ENCODE measurements at places on chromosomes 1 and 21.

DNA sequence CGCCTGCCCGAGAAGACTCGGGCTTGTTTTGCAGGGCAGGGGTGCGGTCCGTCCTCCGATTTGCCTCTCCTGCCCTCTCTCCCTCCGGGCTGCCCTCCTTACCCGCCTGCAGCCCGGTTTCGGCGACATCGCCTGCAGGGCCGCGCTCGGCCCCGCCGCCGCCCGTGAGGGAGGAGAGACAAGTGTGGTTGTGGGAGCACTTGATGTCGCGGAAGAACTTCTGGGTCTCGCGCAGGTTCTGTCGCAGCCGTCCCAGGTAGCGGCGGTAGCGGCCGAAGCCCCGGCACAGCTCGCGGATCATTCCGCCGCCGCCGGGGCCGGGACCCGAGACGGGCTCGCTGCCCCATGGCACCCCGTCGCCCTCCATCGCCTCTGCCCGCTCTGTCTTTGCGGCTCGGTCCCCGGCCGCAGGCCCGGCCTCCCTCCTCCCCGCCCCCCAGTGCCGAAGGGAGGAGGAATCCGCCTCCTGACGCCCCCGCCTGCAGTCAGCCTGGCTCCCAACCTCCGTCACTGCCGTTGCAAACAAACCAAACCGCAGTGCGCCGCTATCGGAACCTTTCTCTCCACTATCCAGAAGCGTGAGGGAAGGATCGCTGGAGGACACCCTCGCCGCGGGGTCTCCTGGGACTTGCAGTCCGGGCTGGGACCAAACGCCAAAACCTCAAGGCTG, at the start of gene DSTYK:
TSS of gene DSTYK (minus strand) at position 534 of the 670 bp plus-strand sequence. CDS start at position 367, 167 bp downstream.
- peak; percentile 82 for DNase-seq

DNA sequence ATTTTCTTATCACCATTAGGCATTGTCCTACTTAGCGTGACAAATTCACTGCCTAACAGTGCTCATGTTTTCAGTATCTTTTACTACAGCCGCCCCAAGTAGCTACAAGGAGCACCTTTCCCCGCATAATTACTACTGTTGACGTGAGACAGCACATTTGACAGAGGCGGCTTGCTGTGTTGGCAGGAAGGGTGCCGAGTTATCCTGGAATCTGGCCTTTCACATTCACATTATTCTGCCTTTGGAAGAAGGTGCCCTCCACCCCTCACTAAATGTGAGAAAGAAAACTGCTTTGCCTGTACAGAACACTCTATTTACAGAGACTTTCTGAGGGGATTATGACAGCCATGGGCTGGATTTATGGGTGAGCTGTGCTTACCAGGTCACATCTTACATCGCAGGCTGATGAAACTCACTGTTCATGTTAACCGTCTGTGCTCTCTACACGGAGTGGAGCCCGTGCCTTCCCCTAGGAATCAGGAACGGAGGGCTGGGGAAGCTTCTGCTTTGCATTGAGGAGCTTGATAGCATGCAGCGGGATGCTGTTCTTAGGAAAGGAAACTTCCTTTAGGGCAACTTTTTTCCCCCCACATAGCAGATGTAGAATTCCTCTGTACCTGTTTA, 148.0 kb upstream of the ZRANB2 start:
- no peak for DNase-seq

DNA sequence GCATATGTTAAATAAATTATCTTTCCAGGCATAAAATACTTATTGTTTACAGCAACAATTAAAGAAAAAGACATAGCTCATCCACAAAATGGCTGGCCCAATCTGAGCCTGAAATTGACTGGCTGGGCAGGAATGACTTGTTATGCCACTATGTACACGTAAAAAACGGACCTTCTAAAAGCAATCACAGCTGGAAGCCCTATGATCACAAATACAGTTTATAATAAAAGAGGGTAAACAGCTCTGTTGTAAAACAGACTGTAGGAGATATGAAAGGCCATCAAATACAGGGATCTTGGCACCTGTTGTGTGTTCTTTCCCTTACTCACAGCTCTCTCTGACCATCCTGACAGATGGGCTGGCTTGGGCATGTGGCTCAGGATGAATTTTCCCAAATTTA, 70.5 kb upstream of the DMRTA2 start:
- no peak for DNase-seq

GRCh38 chr1:21058035-21058793, 118.5 kb downstream of the EIF4G3 start:
- DNase-seq: no peak

DNA sequence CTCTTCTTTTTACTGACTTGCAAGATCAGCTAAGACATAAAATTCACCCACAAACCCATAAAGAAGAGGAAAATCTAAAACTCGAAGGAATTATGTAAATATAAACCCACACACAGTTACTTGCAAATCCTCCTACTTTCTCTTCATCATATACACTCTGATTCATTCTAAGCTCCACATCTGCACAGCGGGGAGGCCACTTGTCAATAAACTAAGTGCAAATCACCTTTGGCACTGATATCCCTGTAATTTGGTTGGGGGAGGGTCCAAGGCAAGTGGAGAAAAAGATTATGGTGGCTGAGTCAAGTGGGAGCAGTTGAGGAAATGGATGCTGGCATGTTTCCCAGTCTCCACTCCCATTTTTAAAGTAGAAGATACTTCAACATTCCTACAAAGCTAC, 596.5 kb downstream of the MATN1 start:
- DNase-seq: no peak

DNA sequence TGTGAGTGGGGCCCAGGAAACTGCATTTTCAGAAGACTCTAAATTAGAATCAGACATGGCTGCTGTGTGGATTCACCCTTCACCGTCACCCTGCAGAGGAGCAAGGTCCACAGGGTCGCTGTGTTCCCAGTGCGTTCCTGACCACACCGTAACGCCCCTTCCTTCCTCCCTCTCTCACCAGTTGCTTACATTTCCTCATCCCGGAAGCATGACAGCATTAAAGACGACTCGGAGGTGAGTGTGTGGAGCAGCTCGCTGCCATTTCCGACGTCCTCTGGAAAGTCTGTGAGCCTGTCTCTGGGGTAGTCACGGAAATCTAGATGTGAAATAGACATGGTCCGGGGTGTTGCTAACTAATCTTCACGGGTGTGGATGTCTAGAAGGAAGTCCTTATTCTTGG, 45.9 kb downstream of the FAAP20 start:
- no peak for DNase-seq

GRCh38 chr1:24278726-24279125, 40.4 kb upstream of the GRHL3 start:
- no peak for DNase-seq

- no peak for DNase-seq
These were observed 20.1 kb downstream of the SLAMF1 start for GRCh38 chr1:160626509-160627342.
